ENCODE measurements at places on chromosomes 6 and 20.

GRCh38 chr6:3777730-3778461 lies 26.4 kb upstream of the PXDC1 start:
- DNase-seq = no peak

GRCh38 chr6:14292119-14292518 lies 174.5 kb downstream of the CD83 start:
- DNase-seq = no peak

DNA sequence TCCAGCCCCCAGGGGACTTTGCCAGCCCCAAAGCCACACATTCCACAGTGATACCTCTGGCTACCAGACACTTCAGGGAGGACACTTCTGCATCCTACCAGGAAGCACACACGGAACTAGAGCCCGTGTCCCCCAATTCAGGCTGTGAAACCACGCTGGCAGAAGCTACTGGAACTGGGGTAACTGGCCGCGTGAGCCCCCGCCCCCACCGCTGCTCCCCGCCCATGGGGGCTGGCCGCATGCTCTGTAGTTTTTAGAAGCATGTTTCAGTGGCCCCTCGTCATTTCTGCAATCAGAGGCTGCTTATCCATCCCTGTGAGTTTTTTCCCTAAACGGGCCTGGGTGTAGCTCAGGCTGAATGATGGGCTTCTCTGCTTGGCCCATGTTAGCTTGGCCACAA lies 28.7 kb upstream of the AAR2 start:
- DNase-seq = no peak

GRCh38 chr6:48109944-48110343 lies 1.1 kb downstream of the PTCHD4 start:
- no peak for DNase-seq

DNA sequence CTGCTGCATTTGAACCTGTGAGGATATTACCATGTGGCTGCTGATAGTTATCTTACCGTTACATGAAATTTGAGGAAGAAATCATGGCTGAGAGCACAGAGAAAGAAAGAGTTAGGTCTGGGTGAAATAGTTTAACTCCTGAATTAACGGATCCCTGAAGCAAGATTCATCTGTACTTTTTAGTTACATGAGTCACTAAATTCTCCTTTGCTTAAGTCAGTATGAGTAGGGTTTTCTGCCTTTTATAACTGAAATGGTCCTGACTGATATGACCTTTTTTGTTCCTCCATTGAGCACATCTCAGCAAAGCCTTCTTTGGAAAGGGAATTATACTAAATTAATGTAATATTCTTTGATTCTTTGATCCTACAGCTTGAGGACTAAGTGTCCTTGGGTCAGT lies 333.3 kb upstream of the ZFP64 start:
- DNase-seq = no peak

- DNase-seq = no peak
These were observed 29.4 kb downstream of the KIZ start for GRCh38 chr20:21155268-21155667.

DNA sequence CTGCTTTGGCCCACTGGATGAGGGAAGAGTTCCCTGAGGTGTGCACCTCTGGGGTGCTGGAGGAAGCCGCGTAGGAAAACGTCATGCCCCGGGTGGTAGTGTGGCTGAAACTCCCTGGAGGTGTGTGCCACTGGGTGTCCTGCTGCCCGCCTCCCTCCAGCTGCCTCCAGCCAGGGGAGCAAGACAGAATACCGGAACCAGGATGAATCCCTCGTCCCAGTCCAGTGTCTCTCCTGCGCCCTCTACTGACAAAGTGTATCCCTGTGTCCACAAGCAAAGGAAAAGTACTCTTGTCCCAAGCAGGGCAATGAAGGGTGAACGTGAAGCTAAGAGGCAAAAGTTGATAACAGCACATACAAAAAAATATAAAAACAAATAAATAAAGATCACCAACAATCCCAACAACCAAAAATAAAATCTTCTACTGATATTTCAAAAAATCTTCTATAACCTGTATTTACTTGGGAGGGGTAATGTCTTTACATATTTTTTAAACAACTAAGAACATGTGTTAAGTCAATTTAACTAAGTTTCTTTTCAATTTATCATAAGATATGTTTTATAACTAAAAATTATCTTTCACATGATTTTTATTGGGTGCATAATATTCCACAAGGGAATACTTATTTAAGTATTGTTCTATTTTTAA lies 437.6 kb downstream of the MAFB start:
- no peak for DNase-seq

GRCh38 chr20:5887386-5887785 lies 62.9 kb downstream of the TRMT6 start:
- no peak for DNase-seq

DNA sequence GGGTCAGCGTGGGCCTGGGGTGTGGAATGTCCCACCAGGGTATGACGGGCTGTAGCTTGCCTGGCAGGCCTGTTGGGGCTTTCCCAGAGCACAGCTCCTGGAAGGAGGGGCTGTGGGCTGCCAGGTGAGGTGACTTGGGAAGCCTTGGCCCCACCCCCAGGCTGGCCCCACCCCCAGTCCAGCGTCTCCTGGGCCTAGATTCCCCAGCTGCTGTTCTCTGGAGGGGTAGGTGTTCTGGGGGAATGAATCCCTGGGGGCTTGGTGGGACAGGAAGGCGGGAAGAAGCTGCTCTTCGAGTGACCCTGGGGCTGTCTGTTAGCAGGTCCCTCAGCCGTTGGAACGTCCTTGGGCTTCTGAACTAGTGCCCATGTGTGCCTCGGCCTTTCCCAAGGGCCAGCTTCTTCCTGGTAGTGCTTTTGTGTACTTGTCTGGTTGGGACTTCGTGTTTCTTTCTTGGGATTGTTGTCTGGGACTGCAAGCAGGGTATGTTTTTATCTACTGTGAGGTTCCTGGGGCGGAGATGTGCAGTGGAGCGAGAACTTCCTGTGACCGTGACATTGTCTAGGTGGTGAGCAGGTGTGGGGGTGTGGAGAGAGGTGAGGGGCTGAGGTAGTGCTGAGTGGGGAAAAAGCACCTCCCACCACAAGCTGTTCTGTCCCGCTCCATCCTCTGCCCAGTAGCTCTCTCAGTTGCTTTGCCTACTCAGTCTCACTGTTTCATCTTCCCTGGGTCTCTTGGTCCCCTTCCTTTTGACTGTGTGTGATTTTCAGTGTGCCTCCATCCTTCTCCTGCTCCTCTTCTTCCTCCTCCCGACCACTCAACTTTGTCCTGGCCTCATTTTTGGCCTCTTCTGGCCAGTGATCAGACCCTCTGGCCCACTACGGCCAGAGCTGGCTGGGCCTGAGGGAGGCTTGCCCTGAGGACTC lies 1.3 kb upstream of the DDR1 start:
- DNase-seq = no peak

DNA sequence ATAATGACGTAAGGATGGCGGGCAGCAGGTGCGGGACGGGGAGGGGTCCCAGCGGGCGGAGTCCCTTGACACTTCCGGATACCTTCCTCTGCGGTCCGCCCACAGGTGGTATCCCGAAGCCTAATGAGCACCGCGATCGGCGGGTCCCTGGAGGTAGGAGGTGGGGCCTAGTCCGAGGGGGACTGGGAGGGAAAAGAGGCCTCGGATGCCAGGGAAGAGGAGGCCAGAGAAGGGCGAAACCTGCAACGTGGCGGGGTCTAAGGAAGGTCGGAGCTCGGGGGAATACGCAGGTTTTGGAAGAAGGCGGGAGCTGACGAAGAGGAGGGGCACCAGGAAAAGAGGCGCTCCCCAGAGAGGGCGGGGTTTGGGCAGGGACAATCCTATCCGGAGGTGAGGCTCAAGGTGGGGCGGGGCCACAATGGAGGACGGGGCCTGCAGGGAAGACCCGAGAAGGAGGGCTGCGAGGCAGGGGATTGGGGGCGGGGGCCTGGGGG lies 3.7 kb downstream of the PRSS16 start:
- peak; percentile 78 for DNase-seq

GRCh38 chr6:119871520-119871919 lies 522.0 kb upstream of the MAN1A1 start:
- DNase-seq = no peak

DNA sequence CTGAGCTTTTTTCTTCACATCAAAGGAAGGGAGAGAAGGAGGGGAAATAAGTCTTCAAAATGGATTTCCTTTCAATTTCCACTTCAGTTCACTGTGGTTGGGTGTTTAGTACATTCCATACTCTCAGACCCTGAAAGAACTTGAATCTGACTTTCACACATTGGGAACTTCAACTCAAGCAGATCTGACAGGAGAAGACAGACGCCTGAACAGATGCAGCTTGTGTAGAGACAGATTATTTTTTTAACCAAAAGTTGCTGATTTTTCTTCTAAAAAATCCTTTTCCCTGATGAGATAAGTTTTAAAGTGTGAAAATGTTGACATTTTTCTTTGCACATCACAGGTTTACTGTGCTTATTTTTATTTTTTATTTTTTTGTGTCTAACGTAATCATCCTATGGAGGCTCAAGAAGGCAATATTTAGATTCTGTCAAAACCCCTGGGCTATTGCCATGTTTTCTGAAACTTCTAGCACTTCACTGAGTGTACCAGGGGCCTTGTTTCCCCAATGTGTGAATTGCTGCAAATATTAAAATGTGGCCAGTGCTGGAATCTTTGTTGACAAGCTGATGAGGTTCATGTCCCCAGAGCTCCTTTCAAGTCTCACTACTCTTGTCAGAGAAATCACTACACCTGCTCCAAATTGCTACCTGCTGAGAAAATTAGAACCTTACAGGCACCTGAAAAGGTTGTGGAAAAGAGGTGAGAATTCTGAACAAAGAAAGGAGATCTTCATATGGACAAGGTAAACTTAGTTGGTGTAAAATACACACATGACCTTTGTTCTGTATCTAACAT lies 214.8 kb upstream of the BTBD3 start:
- no peak for DNase-seq

GRCh38 chr6:70717038-70717801 lies 49.5 kb downstream of the SMAP1 start:
- DNase-seq = no peak

GRCh38 chr6:14354919-14355572 lies 237.5 kb downstream of the CD83 start:
- peak; percentile 55 for DNase-seq

- DNase-seq = no peak
These were observed 8.7 kb downstream of the OSBPL2 start for GRCh38 chr20:62246872-62247652.

- no peak for DNase-seq
These were observed 126.6 kb downstream of the VEGFA start for GRCh38 chr6:43896329-43897255.

- no peak for DNase-seq
These were observed 64.0 kb downstream of the TCP11 start for GRCh38 chr6:35076997-35077712.

- no peak for DNase-seq
These were observed 159.8 kb downstream of the PREX1 start for GRCh38 chr20:48667889-48668413.

DNA sequence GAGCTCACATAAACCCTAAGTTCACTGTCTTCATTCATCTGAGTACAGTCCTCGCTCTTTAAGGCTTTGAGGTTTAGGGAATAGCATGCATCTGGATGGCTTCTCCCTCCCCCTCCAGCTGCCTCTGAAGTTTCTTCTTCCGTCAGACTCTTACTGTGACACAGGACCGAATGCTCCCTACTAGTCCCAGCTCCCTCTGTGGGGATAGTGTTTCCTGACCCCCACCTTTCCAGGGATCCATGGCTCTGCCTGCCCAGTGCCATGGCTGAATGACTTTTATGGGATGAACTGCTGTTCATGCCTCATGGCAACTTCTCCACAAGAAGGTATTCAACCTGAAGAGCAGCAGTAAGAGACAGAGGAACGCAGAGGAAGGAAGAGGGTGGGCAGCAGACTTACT lies 79.8 kb upstream of the EMILIN3 start:
- DNase-seq = no peak

DNA sequence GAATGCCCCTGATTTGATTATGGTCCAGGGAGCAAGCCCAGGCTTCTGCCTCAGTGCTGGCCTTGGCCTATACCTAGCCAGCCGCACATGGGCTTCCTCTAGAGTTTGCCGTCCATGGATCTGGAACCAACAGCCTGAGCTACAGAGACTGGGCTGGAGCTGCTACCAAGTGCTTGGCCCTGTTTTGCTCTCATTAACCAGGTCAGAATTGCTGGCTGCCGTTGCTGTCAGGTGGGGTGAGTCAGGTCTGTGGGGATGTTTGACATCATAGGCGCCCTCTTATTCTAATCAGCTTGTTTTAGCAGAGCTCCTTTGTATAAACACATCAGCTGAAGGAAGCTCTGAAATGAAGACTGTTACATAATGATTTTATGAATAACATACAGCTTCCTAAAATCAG lies 83.1 kb upstream of the PHACTR2 start:
- DNase-seq = no peak

DNA sequence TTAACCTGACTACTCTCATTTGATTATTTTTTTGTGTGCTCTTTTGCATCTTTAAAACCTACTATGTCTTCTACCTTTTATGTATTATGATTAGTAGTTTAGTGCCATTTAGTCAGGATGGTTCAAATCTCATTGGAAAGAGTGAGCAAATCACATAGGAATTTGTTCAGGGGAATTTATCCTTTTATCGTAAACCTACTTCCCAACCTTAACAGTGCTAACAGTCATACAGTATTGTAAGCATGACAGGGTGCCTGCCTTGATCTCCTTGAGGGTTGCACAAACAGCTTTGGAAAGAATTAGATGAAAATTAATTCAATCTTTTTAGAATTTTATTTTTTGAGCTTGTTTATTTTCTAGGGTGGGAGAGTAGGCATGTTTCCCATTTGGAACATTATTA lies 18.3 kb downstream of the RNF8 start:
- DNase-seq = no peak

GRCh38 chr6:160081398-160081797 lies 40.2 kb upstream of the SLC22A1 start:
- no peak for DNase-seq

DNA sequence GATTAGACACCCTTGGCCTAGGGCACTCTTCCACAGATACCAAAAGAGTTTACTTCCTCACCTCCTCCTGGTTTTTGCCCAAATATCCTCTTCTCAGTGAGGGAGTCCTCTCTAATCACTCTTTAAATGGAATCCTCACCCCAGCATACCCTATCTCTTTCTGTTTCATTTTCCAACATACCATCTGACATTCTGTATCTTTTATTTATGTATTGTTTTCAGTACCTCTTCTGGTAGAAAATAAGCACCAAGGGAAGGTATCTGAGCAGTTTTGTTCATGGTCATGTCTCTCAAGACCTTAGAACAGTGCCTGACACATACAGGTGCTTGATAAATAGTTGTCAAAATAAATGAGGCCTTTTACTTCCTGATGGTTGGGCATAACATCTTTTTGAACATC lies 55.1 kb downstream of the KIAA0408 start:
- DNase-seq = no peak

GRCh38 chr6:73739096-73739495 lies 43.1 kb downstream of the CD109 start:
- DNase-seq = no peak

DNA sequence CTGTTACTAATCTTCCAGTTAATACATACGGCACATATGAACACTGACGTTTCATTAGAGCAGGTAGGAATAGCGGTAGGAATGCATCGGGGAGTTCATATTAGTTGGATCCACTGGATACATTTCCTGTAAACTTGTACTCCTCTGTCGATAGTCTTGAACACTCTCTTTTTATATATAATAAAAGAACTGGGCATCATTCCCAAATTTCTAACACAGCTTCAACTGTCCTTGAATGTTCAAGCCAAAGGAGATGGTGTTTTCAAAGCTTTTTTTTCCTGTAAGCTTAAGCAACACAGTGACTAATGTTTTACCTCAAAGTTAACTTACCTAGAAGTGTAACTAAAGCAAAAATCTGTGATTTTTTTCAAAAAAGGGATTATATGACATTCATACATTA lies 195.3 kb downstream of the UTRN start:
- DNase-seq = no peak

- DNase-seq = no peak
These were observed 241.0 kb downstream of the ADGRG6 start for GRCh38 chr6:142542704-142543233.

- no peak for DNase-seq
These were observed 18.3 kb upstream of the AMD1 start for GRCh38 chr6:110856296-110856695.
